C1 segment of cervical spinal cord (tissue), 14 donors: ENCODE measurements at places on chromosomes 6 and 20.

DNA sequence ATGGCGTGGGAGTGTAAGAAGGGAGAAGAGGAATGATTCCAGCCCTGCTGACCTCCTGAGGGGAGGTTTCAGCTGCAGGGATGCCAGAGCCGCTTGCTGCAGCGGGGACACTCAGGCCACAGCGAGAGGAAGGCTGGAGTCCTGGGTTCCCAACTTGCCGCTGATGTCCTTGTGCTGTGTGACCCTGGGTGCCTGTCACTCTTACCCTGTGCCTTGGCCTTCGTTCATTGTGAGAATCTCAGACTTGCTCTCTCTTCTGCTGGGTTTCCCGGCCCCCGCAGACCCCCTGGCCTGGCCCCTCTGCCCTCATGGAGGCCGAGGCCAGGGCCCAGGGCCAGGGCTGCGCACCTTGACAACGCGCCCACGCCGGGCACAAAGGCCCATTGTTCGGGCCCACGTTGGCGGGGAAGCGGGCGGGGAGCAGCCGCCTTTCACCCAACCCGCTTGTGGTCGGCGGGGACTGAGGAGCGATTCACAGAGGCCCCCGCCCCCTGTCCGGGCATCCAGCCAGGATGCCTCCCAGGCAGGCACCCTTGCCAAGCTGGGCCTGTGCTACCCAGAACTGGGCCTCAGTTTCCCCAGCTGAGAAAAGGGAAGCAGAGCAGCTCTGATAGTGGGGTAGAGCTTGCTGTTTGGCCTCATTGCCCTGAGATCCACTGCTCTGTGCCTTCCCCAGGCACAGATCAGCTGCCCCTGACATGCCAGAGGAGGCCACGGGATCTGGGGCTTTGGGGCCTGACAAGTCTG lies 52.4 kb downstream of the CEBPB start:
- DNase-seq = no peak

DNA sequence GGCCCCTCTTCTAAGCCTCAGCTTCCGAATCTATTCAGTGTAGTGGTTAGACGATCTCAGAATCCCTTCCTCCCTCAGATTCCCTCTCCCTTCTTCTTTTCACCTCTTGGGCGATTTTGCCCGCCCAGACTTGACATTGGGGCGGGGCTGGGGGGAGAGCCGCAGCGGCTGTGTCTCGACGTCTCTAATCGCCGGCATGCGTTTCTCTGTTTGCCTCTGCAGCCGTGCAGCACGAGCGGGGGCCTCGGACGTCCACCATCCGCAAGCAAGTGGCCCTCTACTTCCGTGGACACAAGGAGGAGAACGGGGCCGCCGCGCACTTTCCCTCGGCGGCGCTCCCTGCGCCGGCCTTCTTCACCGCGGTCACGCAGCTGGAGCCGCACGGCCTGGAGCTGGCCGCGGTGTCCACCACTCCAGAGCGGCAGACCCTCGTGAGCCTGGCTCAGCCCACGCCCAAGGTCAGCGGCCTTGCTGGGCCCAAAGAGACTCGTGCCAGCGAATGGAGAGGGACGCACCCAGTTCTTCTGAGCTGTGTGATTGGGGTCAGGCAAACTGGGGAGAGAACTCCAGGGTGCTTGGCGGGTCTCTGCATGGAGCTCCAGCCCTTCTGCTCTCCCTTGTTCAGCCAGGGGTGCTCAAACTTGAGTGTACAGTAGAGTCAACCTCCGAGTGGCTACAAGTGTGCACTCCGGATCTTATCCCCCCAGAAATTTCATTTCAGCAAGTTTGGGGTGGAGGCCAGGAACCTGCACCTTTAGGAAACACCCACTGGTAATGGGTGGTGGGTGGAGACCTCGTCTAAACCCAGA lies 10.7 kb downstream of the NR2E1 start:
- no peak for DNase-seq

- DNase-seq = no peak
Measured at GRCh38 chr6:93418033-93418407, 1.3 kb downstream of the EPHA7 start.

DNA sequence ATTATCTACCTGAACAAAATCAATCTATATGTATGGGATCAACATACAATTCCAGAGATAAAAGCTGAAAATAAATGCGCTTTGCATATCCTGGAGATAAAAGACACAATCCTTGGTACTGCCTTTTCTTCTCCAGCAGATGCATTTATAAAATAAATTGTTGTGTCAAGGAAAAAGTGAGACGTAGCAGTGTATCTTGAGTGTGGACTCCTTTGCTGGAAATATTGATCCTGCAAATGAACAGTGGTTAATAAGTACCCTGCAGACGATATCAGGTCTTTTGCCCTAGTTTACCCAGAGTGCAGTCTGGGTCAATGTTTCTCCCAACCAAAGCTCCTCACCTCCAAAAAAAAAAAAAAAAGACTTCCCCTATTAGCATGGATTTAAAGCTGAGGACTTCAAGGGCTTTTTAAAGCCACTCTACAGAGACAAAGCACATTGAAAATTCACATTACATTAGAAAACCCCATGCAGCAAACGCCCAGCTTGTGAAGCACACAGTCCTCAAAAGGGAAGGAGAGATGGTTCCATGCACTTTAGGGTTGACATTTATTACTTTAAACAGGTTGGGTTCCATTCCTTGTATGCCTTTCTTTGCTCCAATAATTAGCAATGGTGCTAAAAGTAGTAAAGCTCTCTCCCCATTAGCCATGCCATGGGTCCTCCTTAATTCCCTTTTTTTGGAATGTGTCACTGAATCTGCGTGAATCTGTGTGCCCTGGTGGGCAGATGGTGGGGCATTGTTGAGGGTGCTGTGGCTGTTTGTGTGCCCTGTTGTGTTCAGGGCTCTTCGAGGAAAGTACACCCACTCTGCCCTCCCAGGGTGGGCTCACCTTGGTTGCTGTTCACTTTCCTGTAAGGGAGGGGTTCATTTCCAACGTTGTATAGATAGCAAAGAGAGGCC lies 21.1 kb downstream of the FOXA2 start:
- no peak for DNase-seq

GRCh38 chr20:58088105-58088504 lies 140.3 kb downstream of the ANKRD60 start:
- no peak for DNase-seq

GRCh38 chr20:36861625-36861874 lies 14.4 kb upstream of the TLDC2 start:
- no peak for DNase-seq

GRCh38 chr6:16762550-16763477 lies 1.6 kb upstream of the ATXN1 start:
- no peak for DNase-seq

DNA sequence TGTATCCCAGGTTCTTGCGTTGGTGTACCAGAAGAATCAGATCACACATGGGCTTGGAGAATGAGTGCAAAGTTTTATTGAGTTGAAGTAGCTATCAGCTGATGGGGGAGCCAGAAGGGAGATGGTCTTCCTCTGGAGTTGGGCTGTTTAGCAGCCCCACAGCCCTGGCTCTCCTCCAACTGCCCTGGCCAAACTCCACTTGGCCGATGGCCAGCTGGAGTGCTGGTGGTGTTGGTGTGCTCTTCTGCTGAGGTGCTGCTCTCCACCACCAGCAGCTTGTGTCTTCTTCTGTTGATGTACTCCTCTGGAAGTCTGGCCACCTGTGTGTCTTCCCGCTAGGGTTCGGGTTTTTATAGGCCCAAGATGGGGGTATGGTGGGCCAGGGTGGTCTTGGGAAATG lies 172.8 kb downstream of the TINAG start:
- no peak for DNase-seq

DNA sequence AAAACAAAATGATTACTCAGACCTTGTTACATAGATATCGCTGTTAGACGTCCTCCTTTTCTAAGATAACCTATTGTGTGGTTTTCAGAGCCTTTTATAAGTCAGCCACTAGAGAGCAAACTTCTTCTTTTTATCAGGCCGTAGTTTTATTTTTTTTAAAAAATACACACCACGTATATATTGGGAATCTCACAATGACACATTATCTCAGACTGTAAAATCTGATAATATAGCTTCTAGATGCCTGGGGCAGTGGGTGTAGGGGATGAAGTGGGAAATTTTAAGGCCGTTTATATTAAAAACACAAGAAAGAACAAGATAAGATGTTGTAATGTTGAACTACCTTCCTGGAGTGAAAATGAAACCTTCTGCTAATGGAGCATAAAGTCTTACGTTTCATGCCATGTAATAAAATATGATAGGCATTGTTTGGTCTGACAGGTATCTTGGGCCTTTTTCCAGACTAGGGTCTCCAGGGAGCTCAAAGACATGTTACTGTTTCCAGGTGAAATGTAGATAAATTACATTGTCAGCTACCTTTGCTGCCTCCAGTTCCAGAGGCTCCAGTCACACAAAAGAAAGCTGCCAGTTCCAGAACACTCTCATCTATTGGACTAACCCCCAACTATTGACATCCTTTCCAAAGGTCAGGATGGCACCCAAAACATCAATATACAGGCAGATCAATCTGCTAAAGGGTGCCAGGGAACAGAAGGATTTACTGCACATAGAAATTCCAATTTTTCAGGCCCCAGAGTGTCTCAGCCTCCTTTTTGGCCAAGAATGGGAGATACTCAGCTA lies 130.2 kb upstream of the AKIRIN2 start:
- no peak for DNase-seq

DNA sequence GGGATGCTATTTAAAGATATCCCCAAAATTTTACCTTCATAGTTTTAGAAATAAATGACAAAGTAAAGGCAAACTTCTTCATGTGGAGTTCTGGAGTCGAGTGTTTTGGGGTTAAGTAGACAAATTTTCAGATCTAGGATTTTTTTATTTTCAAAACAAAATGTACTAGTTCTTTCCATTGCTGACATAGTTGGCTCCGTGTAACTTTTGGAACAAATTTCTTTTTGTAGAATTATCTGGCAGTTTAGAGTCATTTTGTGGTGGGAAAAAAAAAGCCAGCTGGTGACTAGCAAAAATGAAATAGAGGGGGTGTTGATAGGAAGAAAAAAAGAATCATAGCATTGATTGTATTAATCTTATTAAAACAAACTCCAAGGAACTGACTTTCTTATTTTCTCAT lies 131.6 kb upstream of the TCF21 start:
- DNase-seq = no peak

DNA sequence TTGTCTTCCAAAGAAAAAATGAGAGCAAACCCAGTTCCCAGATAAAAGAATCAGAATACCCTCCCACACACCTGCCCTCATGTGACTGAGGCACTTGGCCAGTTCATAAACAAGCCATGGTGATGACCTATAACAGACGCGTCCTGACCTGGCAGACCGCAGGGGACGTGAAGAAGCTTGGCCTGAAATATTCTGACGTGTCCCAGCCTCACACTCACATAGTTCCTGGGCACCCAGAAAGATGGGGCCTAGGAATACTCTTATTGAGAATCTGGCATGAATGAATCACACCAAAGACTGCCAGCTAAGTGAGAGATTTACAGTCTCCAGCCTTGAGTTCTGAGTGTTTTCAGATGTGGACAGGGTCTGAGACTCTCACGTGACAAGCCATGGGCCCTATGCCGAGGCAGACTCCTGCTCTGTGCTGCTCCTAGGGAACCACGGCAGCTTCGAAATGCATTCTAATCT lies 17.2 kb upstream of the MAP3K4 start:
- DNase-seq = no peak

DNA sequence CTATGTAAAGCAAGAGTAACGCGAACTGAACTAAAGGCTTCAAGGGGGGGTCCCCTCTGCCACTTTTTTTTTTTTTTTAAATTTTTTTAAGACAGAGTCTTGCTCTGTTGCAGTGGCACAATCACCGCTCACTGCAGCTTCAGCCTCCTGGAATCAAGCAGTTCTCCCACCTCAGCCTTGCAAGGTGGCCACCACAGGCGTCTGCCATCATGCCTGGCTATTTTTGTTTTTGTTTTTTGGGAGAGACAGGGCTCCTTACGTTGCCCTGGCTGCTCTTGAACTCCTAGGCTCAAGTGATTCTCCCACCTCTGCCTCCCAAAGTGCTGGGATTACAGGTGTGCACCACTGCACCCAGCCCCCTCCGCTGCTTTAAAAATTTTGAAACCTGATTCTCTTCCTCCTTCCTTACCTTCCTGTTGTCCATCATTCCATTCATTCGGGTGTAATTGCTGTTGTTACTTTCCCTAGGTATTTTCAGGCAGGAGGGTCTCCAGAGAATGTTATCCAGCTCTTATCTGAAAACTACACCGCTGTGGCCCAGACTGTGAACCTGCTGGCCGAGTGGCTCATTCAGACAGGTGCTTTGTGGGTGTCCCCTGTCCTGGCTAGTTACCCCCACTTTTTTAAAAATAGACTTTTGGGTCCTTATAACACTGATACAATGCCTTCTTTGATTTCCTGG lies 5.4 kb downstream of the NELFCD start:
- DNase-seq = no peak

- no peak for DNase-seq
Measured at GRCh38 chr6:76422511-76423213, 350.2 kb upstream of the IMPG1 start.

DNA sequence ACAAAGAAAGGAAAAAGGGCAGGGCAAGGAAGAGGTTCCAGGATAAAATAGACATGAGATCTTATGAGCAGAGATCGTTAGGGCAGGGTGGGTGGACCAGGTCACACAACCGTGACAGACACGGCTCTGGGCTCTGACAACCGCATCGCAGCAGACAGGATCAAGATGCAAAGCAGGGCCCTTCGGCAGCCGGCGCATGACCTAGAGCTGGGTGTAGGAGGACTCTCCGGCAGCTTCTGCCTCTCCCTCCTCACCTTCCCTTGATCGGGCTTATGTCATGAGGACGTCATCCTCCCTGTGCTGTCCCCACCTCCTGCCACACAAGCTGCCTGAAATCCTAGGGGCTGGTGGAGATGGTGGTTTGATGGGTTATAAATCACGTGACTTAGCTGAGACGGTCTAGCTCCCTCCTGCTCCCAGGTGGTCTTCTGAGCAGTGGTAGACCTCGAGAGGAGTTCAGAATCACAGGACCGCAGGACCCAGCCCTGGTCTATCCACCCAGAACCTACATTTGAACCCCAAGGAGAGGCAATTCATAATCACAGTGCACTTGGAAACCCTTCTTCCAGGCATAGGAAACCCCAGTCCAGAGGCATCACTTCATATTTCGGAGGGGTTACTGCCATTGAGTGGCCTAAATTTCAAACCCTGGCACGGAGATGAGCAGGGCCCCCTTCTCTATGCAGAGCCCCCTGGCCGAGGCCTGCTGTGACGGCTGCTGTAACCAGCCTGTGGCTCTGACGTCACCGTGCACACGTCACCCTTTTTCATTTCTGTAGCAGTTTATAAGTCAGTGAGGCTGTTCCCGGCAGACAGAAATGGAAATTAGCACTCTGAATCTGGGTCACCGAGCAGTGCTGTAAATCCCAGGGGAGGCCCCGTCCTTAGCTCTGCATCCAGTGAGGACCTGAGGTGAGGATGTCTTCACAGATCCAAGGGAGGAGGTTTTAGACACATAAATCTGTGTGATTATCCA lies 8.7 kb upstream of the CCR6 start:
- DNase-seq = no peak

GRCh38 chr6:54053881-54054391 lies 57.3 kb upstream of the MLIP start:
- no peak for DNase-seq
